Amygdala (tissue), 56 donors: ENCODE measurements at places on chromosomes 2 and 18.
A peak's percentile ranks its signal among the peaks of the same experiment; 100 is the strongest.

- DNase-seq: no peak
Measured at GRCh38 chr2:232385660-232386489, 7.3 kb downstream of the ALPP start.

DNA sequence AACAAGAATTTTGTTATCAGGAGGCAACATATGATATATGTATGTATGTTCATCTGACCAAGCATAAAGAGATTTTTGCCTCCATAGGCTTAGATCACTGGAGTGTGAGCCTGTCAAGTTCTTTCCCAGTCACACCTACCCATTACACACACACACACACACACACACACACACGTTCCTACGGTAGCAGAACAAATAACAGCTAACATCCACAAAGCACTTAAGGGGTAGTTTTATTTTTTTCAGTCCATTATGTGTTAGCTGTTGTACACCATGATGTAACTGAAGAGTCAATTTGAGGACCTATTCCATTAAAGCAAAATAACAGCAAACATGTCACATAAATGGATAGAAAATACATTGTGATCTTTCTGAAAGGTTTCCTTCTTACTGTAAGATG, 39.5 kb downstream of the UGP2 start:
- DNase-seq: no peak

DNA sequence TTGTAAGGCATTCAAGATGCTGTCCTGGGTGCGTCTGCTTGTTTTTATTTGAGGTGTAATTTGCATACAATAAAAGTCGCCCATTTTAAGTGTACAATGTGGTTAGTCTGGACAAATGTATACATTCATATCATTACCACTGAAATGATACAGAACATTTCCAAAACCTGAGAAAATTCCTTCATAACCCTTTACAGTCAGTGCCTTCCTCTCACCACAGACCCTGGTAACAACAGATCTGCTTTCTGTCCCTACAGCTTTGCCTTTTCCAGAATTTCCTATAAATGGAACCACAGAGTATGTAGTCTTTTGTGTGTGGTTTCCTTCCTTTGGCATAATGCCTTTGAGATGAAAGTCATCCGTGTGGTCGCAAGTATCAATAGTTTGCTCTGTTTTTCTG, 45.8 kb upstream of the NFU1 start:
- no peak for DNase-seq

DNA sequence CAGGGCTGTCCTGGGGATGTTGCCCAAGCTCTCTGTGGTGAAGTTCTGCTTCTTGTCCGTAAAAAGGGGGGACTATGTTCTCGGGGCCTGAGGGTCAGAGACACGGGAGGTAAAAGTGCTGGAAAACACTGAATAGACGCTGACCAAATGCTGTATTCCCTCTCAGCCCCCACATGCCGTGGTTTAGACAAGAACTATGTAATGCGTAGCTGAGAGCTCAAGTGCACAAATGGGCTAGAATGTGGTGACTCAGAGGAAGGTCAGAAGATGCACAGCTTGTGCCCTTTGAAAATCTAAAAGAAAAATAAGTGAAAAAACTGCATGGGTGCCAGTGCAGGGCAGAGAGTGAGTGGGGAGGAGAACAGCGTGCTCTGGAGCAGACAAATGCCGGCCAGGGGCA, 80.3 kb upstream of the MAP4K4 start:
- DNase-seq: no peak

GRCh38 chr2:115161081-115161770, 718.8 kb downstream of the DPP10 start:
- DNase-seq: peak; percentile 24

DNA sequence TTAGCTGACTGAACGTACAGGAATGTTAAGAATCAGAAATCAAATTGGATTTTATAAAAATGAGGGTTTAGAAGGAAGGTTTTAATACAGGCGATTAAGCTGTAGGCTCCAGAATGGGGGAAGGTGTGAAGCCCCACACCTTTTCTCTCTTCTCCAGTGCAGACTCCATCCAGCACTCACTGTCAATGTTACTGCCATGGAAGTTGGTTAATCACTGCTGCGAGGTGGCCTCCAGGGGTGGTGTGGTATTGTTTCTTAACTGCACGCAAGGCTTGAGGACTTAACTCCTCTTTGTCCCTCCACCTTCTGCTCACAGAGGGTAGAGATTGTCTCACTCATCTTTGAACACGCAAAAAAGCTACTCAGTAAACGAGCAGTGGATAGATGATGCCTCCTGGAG, 26.9 kb upstream of the YWHAQ start:
- no peak for DNase-seq

DNA sequence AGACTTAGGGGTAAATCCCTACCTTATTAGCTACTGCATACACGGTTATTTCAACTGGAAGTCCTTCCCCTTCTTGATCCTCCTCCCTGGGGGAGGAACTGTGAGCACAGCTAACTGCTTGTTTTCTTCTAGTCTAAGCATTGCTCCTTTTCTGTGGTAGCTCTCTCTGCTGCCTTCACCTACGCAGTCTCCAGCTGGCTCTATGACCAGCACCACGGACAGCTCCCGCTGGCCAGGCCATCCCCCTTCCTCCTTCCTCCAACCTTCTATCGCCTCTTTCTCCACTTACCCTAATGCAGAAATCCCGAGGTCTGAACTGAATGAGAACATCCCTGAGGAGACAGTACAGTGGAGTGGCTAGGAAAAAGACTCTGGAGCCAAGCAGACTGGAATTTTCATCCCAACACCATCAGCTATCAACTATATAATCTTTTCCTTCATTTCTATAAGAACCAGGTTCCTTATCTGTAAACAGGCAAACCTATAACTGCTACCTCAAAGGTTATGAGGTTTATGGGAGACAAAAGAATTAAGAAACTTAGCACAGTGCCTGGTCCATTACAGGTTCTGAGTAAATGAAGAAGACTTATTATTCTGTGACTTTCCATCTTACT, 4.7 kb upstream of the CFAP65 start:
- DNase-seq: no peak

- no peak for DNase-seq
Measured at GRCh38 chr2:173394091-173394974, 39.7 kb downstream of the CDCA7 start.

DNA sequence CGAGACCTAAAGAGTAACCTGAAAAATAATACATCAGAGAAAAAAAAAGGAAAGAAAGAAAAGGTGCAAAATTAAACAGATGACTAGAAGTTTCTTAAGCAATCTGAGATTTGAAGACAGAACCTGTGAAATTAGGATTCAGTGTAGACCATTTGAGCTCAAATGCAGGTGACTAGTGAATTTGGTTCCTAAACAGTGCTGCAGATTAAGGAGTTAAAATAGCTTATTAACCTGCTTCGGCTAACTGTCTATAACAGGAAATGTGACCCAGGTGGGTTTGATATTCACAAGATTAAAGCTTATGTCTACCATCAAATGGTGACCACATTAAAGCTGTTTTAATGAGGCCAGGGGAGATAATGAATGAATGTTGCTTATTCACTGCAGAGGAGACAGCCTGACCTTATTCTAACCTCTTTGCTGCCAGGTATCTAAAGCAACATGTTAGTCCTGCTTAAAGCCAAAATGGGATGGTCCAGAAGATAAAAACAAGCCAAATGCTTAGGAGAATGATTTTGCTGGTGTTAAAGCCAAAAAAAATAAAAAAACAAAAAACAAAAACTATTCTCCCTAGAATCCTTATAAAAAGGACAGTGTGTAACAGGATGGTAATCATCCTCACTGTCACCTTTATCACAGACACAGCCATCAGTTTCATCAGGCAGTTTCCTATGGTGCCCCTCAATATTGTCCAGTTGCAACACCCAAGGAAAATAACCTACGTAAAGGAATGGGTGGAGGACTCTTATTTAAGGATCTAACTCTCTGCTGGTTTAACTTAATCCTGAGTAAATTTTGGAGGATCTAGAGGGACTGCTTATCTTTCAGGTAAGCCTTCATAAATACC, 769.0 kb upstream of the ZEB2 start:
- DNase-seq: no peak

DNA sequence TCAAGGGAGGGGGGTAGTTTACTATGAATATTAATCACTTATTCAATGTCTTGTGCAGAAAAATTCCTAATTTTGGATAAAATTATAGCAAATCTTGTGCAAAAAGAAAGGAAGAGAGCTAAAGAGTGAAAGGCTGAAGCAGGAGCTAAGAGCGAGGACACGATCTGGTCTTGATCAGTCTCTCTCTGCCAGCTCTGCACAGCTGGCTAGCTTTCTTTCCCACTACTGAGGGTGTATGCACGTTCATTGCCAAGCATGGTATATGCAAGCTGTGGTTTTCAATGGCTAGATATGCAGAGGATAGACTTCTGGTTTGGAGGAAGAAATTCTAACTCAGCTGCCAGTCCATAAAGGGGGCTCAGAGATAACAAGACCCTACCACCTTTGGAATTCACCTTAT, 297.3 kb downstream of the CYRIA start:
- no peak for DNase-seq

DNA sequence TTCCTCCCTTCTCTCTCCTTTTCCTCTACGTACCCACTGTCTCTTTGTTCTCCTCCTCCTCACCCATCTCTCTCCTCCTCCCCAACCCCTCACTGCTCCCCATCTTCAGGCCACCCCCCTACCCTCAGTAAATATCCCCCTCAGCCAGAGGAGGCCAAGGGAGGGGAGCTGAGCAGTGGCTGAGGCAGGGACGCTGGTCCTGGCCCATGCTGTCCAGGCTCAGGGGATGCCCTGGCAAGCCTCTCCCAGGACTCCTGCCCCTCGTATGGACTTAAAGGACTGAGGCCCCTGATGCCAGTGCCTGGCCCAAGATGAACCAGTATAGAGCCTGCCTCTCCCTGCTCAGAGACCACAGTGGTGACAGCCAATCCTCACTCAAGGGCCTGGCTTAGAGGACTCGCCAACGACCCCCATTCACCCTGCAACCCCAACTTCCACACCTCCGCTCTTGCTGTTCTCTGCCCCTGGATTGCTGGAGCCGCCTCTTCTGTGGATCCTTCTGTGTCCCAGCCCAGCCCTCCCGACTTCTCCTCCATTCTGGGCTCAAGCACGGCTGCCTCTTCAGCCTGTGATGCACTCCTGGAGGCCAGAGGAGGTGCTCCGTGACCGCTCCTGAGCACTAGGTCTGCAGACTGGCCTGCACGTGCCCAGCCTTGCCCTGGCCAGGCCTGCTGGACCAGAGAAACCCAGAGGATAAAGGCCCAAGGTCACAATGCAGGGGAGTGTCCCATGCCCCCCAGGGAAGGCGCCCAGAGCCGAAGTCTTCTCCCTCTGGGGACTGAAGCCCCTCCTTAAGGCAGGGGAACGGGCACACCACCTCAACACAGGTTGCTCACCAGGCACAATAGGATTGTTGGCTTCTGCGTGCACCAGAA, 9.5 kb upstream of the DUSP2 start:
- DNase-seq: no peak

GRCh38 chr2:96604104-96604503, 34.0 kb downstream of the KANSL3 start:
- DNase-seq: no peak

DNA sequence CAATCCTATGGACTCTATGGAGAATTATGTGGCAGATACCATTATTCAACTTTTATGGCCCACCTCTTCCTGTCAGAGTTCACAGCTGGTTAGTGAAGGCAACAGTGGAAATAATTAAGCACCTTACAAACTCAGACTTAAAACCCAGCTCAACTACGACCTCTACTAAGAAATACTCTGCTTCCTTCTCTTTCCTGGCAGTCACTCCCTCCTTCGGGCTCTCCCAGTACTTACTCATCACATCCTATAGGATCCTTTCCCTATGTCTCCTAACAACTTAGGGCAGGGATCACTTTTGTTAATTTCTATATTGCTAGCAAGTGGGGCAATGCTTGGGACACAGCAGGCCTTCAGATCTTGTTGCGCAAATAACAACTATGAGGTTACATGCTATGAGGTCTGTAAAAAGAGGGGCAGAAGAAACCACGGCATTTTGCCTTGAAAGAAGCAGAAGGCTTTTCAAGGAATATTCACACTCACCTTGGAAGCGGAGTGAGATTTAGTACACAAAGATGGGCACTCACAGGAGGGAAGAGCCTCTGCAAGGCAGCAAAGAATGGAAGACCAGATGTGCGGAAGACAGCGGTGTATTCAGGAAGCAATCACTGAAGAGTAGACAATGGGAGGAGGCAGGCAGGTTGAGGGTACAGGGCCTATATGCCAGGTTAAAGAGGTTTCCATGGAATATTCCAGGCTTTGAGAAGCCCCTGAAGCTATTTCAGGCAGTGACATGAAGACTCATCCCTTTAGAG, 2.1 kb downstream of the STK39 start:
- no peak for DNase-seq

GRCh38 chr2:72155737-72156136, 8.1 kb upstream of the CYP26B1 start:
- no peak for DNase-seq

DNA sequence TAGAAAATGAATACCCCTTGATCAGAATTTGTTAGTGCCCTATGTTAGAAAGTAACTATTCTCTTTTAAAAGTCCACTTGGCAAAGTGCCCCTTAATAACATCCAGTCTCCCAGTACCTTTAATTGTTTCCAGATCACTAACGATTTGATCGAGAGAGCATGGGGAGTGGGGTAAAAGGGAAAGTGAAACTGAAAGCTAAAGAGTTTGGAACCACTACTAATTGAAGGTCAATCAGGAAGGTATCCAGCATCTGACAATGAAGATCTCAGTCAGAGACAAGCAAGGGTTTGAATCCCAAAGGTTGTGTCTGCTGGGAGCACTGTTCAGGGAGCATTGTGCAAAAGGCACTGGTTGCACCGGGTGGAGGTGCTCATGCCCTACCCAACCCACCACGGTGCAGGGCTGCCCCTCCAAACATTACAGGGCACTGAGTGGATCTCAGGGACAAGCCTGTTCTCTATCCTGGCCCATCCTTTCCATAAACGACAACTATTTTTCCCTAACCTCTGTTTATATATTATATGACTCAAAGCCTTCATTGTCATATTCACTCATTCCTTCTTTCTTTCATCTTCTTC, 14.6 kb upstream of the RIT2 start:
- no peak for DNase-seq

GRCh38 chr2:203361922-203362321, 33.7 kb downstream of the ABI2 start:
- no peak for DNase-seq

- DNase-seq: no peak
Measured at GRCh38 chr2:69291721-69292120, 95.3 kb downstream of the GFPT1 start.

DNA sequence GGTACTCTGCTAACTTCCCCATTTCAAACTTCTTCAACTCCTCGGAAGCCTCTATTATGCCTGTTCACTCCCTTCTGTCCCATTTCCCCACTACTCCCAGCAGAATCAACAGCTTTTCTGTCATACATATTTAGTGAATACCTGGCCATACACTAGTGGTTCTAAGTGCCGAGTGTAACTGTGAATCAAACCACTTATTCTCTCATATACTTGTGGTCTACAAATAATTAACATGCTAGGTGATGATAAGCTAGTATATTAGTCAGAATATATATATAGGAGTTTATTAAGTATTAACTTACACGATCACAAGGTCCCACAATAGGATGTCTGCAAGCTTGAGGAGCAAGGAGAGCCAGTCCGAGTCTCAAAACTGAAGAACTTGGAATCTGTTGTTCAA, 150.7 kb downstream of the CCDC102B start:
- DNase-seq: no peak

DNA sequence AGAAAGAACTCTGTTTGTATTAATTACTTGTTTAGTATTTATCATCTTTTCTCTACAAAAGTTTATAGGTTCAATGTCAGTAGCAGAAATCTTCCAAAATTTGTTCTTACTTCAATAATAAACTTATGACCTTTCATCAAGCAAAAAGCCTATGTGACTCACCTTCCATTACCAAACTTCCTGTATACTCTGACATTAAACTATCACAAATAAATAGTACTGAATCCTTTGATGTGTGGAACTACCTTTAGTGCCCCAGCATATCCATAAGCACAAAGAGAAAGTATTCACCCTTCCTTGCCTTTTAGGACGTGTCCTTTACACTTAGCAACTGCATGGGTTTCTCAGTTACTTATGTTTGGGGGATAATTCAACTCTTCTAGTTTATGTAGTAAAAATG, 166.0 kb downstream of the EHBP1 start:
- no peak for DNase-seq
